NCI-H187 treated with DMSO at 0.1 percent for 48 hours (cell line): ENCODE measurements at places on chromosomes 13 and 19.
A peak's percentile ranks its signal among the peaks of the same experiment; 100 is the strongest.

DNA sequence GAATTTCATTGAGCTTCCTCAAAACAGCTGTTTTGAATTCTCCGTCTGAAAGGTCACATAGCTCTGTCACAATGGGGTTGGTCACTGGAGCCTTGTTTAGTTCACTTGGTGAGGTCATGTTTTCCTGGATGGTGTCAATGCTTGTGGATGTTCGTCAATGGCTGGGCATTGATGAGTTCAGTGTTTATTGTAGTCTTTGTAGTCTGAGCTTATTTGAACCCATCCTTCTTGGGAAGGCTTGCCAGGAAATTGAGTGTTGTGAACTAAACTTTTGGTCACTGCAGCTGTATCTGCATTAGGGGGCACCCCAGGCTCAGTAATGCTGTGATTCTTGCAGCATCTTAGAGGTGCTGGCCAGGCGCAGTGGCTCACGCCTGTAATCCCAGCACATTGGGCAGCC, 22.0 kb downstream of the BLOC1S3 start:
- no peak for DNase-seq

DNA sequence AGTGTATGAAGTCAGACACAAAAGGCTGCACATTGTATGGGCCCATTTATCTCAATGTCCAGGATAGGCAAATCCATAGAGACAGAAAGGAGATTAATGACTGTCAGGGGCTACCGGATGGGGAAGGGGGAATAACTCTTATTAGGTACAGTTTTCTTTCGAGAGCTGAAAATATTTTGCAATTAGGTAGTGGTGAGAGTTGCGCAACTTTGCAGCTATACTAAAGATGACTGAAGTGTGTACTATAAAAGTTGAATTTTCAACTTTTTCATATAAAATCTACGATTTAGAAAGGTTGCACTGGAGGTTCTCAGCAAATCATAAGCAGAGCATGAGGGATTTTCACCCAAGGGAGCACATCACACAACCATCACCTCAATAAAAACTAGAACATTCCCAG, 16.1 kb upstream of the SLC15A1 start:
- DNase-seq, result no peak

GRCh38 chr13:23899555-23899954, 2.3 kb upstream of the C1QTNF9B start:
- DNase-seq, result no peak

DNA sequence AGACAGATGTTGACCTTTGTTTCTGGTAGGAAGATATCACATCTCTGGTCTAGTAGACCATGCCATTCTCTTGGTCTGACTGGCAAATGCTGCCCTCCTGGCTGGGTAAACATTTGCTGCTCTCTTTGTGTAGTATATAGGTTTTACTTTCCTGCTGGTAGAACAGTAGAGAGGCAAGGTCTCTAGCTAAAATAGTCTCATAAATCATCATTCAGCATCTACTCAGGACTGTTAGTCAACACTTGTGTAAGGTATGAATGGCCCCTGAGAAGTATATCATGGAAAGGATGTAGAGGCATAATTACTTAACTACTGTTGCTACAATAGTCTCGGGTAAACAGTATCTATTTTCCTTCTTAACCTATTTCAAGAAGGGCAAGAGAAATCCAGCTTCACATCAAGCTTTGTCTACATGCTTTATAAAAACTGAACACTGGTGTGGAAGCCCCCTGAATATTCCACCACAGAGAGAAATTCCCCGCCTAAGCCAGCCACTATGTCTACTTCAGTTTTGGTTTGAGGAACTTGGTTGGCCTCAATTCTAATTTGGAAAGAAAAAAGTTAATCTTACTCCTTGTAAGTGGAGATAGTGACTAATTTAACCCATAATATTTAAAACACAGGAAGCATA, 18.4 kb upstream of the MYCBP2 start:
- peak; percentile 95 for DNase-seq

GRCh38 chr19:13164343-13165161, 14.3 kb downstream of the IER2 start:
- DNase-seq, result no peak

DNA sequence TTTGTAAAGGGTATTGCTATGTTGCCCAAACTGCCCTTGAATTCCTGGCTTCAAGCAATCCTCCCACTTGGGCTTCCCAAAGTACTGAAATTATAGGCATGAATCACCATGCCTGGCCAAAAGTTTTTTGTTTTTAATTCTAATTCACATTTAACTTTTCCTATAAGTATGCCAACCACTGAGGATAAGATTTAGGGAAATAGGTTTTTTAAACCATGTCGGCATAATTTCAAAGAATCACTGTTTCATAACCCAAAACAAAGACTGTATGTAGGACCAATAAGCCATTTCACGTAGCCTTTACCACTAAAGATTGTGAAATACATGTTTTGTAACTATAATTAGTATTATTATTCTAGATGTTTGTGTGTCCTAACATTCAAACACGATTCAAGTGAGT, 8.2 kb downstream of the ZDHHC20 start:
- no peak for DNase-seq

GRCh38 chr19:4531562-4532165, 3.4 kb downstream of the PLIN5 start:
- DNase-seq, result no peak
